A549 (cell line): ENCODE measurements at places on chromosomes 5 and 9.
A peak's percentile ranks its signal among the peaks of the same experiment; 100 is the strongest.

- DNase-seq, result no peak
Measured at GRCh38 chr9:126790561-126790960, 14.3 kb upstream of the ZBTB43 start.

- DNase-seq, result no peak
Measured at GRCh38 chr5:78547731-78548615, 100.6 kb downstream of the LHFPL2 start.

DNA sequence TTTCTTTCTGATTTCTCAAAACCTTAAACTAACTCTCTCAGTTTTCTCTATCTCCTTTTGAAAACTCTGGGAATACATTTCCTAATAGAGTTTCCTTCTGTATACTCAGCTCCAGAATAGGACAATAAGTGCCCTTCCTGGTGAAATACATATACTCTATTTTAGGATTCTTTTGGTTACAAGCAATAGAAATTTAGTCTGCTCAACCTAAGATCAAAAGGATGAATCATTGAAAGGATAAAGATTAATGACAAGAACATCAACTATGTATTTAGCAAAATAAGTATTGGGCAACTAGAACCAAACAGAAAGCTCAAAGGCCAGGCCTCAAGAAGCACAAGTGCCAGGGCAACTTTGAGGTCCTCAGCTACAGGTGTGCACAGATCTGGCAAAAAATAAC lies 127.1 kb downstream of the ADAMTSL1 start:
- DNase-seq, result no peak

DNA sequence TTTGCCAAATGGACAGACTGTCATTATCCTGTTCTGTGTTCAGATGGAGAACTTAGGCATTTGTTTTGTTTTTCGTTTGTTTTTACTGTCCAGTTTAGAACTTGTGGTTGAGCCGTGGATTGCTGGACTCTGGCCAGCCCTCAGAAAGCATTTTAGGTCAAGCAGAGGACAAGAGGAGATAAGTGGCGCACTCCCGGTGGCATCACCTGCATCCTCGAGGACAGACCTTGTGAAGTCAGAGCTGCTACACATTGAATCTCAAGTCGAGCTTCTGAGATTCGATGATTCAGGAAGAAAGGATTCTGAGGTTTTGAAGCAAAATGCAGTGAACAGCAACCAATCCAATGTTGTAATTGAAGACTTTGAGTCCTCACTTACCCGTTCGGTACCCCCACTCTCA lies 8.9 kb downstream of the MTRR start:
- no peak for DNase-seq

DNA sequence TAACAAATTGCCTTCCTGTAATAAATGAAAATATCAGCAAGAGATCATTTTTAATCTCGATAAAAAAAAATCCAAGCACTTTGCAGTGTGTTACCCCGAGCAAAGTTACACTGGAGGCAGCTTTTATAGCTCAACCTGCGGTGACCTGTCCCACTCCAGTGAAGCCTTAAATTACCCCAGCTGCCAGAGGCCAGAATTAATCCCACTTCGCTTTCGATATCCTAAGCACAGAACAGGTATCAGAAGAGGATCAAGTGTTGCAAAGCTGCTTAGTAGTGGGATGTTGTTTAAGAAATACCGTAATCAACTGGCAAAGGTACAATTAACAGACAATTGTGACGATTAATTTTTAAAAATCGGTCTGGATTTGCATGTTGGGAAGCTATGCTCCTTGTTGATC lies 314.0 kb downstream of the AGTPBP1 start:
- DNase-seq, result no peak

GRCh38 chr9:124726886-124727285 lies 44.2 kb downstream of the NR6A1 start:
- DNase-seq, result no peak

- no peak for DNase-seq
Measured at GRCh38 chr5:137605411-137605810, 106.3 kb upstream of the SPOCK1 start.

DNA sequence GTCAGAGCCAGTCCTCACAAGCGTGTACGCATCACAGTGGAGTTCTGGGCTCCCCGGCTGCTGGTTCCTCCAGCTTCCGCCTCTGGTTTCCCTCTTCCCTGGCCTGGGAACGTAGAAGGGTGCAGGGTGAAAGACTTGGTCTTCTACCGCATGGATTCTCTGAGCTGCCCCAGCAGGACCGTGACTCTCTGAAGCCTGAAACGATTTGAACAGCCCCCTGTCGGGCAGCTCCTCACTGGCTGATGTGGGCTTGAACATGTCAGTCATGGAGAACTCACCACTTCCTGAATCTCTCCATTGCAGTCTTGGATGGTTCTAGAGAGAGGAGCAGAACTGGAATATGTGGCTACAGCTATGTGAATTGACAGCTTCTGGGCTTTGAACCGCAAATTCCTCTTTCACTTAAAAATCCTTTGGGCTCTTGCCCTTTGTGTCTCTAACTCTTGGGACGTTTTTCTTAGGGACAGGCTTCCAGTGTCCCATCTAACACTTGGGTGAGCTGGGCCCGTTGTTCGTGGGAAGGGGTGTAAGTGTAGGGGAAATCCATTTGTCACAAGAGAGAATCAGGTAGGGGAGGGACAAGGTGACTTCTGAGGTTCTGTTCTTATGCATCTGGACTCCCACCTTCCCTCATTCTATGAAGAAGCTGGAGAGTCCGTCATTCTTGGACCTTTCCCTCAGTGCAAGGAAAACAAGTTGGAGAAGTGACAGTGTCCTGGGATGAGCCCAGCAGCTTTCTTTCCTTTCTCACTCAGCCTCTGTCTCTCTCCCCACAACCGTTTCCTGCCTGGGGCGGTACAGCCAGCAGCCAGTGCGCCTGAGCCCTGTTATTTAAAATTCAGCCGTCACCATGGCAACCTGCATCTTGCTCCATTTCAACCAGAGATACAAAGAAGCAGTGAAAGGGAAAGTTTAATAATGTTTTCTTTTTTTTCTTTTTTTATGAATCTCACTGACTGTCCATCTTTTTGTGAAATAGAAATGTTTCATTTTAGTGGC lies 84.7 kb downstream of the PTTG1 start:
- DNase-seq, result no peak

DNA sequence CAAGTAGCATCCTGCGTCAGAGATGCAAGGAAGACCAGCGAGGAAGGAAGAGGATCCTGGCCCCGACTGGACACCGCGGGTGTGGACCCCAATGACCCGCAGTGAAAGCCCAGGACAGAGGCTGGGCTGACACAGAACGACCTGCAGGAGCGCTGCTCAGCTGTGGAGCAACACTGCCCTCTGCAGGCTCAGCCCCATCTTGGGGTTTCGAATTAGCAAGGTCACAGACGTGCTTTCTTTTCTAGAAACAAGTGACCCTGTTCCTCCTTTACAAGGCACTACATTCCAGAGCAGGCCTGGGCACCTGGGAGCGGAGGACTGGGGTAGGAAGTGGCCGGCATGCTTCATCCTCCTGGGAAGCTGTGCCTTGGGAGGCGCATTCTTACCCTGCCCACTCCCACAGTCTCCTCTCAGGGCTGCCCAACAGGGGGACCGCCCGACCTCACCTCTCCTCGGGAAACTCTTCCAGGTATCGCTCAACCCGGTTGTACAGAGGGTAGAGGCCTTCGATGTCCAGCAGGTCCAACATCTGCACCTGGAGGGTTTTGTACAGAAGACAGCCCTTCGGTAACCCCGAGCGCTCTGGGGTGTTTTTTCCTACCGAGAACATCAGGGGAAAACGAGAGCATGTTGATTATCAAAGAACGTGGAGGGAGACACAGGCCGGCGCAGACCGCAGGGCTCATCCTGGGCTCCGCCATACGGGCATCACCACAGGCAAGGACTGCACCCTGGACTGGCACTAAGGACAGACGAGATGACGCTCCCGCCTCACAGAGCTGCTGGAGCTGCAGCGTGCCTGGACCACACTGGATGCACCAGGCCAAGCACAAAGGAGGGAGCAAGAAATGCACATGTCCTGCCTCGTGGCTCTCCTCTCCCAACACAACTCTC lies 35.0 kb downstream of the IPPK start:
- peak; percentile 92 for DNase-seq

- DNase-seq, result peak; percentile 75
Measured at GRCh38 chr9:73149371-73150067, 2.1 kb upstream of the ANXA1 start.

GRCh38 chr9:125407974-125408900 lies 146.6 kb downstream of the GAPVD1 start:
- peak; percentile 74 for DNase-seq

DNA sequence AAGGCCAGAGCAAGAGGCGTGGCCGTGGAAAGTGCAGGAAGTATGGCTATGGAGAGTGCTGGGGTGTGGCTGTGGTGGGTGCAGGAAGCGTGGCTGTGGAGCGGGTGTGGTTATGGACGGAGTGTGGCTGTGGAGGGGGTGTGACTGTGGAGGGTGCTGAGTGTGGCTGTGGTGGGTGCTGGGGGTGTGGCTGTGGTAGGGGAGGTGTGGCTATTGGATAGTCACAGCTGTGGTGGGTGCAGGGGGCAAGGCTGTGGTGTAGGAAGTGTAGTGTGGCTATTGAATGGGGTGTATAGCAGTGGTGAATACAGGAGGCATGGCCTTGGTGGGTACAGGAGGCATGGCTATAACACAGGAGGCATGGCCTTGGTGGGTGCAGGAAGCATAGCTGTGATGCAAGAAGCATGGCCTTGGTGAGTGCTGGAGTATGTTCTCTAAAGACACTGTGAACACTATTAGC lies 40.8 kb upstream of the SPATA31C2 start:
- DNase-seq, result no peak

- peak; percentile 25 for DNase-seq
Measured at GRCh38 chr5:18393565-18394442, 759.5 kb downstream of the TAF11L14 start.

- DNase-seq, result no peak
Measured at GRCh38 chr9:76198336-76198735, 195.9 kb downstream of the RFK start.

DNA sequence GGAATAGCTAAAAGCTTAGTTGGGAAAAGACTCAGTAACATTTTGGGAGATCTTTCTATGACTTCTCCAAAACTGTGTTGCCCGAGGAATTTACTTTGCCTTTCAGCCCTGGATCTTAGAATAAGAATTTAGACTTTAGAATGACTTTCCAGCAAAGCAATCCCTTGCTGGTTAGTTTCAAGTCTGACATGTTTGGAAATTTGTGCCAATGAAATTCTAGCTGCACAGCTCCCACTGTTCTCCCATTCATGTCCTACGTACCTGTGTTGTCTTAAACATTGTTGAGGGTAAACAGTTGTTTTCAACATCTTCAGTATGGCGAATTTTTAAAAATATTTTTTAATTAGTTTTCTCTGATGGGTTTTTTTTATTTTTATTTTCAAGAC lies 111.4 kb downstream of the CCDC192 start:
- DNase-seq, result no peak

GRCh38 chr9:79193001-79193400 lies 378.8 kb upstream of the TLE4 start:
- DNase-seq, result no peak

GRCh38 chr9:129101279-129101678 lies 9.3 kb downstream of the CRAT start:
- no peak for DNase-seq

- no peak for DNase-seq
Measured at GRCh38 chr5:110045158-110045557, 355.4 kb downstream of the MAN2A1 start.

GRCh38 chr5:170070556-170071412 lies 34.9 kb upstream of the FOXI1 start:
- DNase-seq, result peak; percentile 52

GRCh38 chr5:167850911-167851310 lies 440.5 kb upstream of the WWC1 start:
- no peak for DNase-seq

GRCh38 chr5:111447822-111448221 lies 64.5 kb downstream of the STARD4 start:
- DNase-seq, result no peak

GRCh38 chr9:36575411-36575882 lies 2.8 kb downstream of the MELK start:
- DNase-seq, result no peak

DNA sequence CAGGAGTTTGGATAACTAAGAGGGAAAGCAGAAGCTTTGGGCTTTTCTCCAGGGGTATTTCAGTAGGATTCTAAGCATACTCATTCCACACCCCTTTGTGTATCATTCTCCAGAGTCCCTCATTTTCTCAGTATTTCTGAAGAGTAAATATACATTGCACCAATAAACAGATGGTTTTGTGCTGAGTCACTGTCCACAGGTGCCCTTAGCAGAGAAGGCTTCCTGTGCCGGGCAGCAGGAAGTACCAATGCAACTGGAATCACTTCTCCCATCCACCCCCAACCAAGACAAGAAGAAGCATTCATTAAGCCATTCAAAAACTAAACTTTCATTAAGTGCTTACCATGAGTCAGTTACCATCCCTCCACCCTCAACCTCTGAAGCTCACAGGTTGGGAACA lies 3.6 kb upstream of the CCNJL start:
- DNase-seq, result peak; percentile 94

DNA sequence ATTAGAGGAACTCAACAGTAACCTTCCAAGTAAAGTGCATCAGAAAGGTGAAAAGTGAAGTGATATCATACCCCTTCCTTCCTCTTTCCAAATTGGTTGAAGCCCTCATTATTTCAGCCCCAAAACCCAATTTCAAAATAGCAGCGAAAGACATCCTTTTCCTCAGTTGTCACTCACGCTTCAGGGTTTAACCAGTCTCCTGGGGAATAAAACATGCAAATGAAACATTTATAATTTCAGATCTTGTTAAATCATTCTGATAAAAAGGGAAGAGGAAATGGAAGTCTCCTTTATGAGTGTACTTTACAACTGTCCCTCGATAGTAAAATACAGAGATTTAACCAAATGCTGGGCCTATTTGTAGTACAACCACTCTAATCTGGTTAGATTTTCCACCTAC lies 22.5 kb downstream of the TRPM6 start:
- DNase-seq, result no peak

DNA sequence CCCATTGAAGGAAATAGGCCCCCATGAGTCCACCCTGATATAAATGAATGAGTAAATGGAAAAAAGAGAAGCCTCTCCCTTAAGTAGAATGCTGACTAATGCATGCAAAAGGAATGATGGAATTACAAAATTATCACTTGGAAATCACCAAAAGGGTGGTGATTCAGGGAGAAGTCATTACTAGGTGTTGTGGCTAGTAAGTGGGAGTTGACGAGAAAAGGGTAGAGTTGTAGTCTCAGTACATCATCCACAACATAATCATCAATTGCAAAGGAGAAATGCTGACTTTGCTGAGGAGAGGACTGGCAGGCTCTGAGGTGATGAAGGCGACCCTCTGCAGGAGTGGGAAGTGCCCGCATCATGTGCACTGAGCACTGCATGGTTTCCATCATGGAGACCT lies 201.5 kb upstream of the S1PR3 start:
- no peak for DNase-seq

DNA sequence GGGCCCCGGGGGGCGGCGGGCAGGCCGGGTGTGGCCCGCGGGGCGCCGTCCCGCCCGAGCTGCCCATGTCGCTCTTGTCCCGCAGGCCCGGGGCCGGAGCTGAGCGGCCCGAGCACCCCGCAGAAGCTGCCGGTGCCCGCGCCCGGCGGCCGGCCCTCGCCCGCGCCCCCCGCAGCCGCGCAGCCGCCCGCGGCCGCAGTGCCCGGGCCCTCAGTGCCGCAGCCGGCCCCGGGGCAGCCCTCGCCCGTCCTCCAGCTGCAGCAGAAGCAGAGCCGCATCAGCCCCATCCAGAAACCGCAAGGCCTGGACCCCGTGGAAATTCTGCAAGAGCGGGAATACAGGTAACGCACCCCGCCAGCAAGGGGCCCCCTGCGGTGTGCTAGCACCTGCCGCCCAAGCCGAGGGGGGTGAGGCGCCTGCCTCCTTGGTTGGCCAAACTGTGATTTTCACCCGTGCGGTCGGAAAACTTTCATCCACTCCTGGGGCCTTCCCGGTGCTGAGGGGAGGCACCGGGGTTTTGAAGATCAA lies 32.1 kb downstream of the SMARCA2 start:
- no peak for DNase-seq
